ENCODE measurements at places on chromosomes 5 and 9.

GRCh38 chr5:71587766-71588532 is 809 bp downstream of the MCCC2 start:
- DNase-seq: no peak

- no peak for DNase-seq
These were observed 16.6 kb downstream of the ZNF608 start for GRCh38 chr5:124729720-124730359.

DNA sequence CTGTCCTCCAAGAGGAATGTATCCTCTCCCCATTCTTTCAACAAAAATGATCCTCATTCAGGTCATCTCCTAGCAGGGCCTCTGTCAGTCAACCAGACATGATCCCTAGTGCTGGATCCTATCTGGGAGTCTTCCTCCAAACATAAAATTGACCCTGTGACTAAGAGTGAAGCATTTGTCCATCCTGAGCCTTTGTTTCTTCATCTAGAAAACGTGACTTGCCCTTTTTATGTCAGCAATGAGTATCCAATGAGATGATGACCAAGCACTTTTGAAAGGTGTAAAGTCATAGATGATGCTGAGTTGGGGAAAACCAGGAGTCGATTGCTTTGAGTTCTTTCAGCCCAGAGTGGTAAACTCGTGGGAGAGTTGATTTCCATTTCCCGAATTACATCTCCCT is 143.3 kb downstream of the CMYA5 start:
- DNase-seq: no peak

DNA sequence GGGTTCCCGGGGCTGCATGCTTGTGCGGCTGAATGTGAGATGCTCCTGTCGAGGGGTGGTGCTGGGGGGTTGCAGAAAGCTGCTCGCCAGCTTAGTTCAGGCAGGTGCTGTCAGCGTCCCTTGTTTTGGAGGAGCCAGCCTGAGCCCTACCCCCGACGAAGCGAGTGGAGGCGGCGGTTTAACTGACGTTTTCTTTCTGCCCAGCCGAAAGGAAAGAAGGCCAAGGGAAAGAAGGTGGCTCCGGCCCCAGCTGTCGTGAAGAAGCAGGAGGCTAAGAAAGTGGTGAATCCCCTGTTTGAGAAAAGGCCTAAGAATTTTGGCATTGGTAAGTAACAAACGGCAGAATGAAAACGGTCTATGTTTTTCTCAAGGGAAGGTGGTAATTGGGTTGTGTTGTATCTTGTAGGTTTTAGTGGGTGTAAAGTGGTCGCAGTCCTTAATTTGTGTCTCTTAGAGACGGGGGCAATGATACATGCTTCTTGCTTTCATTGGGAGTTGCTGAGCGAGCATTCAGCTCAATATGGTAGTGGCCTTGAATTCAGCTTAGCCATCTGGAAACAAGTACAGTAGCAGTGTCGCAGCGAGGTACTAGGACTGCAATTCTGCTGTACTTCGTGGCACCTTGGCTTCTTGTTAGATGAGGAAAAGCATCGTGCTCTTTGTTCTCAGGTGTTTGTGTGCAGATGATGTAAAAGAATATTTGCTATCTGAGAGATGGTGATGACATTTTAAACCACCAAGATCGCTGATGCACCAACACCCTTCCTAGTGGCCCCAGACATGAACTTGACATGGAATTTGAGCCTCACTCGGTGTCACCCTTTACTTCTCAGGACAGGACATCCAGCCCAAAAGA is 928 bp downstream of the RPL7A start:
- no peak for DNase-seq

- DNase-seq: no peak
These were observed 11.0 kb downstream of the ABLIM3 start for GRCh38 chr5:149152317-149152746.

GRCh38 chr5:180915924-180916323 is 17.0 kb downstream of the BTNL8 start:
- DNase-seq: no peak

DNA sequence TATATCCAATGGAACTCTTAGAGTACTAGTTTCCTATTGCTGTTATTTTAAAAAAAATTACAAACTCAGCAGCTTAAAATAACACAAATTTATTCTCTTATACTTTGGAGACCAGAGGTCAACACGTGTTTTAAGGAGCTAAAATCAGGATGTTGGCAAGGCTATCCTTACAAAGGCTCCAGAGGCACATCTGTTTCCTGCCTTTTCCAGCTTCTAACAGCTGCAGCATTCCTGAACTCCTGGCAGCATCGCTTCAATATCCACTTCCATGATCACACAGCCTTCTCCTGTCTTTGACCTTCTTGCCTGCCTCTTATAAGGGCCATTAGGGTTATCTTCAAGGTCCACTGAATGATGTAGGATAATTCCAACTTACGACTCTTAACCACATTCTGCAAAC is 92.2 kb upstream of the CCNG1 start:
- DNase-seq: no peak

DNA sequence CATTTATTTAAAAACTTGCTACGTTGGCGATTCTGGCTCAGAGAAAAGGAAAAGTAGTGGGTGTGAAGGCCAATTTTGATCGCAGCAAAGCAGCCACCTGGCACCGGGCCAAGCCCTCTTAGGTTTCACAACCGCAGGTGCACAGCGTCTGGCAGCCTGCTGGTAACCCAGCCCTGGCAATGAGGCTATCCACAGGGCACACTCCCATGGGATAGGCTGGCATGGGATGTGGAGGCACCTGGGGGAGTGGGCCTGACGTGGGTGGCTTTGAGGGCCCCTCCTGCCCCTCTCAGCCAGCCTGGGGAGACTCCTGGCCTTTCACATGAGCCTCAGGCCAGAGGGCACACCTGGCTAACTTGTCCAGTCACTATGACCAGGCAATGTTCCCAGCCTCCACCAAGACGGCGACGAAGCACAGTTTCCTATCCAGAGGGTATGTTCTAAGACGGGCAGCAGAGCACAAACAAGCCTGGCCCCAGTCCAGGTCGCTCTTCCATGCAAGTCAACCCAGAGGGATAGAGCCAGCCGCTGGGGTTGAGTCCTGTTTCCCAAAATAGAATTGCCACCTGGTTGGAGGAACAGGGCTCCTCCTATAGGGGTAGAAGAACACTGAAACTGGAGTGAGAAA is 19.0 kb downstream of the CMBL start:
- no peak for DNase-seq

- no peak for DNase-seq
These were observed 15.3 kb downstream of the NFIB start for GRCh38 chr9:14298601-14299022.

DNA sequence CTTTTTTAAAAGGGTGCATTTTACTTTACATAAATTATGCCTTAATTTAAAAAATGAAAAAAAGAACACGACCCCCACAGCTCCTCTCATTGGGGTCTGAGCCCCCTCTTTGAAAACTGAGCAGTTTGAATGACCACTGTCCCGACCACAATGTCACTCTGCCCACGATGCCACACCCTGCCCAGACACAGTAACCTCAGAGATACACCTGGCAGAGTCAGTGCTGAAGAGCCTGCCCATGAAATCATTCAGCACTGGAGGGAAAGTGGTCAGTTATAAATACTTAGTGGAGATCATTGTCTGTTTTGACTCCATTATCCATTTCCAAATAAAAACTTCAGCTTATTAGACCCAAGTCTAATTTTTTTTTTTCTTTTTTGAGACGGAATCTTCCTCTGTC is 49.3 kb downstream of the DNAJC21 start:
- no peak for DNase-seq

GRCh38 chr9:132005899-132006298 is 73.8 kb downstream of the MED27 start:
- no peak for DNase-seq

GRCh38 chr5:77046416-77047073 is 16.3 kb downstream of the AGGF1 start:
- no peak for DNase-seq

GRCh38 chr9:26012797-26013196 is 334.6 kb upstream of the TUSC1 start:
- DNase-seq: no peak

DNA sequence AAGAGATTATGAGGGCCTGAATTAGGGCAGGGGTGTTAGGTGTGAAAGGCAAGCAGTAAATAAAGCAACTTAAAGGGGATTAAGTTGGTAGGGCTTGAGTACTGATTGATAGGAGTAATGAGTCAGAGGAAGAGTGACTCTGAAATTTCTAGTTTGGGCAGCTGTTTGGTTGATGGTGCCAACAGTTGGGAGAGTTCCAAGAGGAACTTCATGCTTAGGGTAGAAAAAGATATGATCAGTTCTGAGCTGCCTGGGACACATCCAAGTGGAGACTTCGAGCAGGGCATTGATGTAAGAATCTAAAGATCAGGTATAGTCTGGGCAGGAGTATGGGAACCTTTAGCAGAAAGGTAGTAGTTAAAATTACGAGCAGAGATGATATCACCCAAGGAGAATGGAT is 10.2 kb downstream of the MAMDC2 start:
- no peak for DNase-seq

GRCh38 chr5:136230176-136230575 is 37.2 kb upstream of the SMIM32 start:
- no peak for DNase-seq

GRCh38 chr5:56569076-56569475 is 246.3 kb upstream of the MAP3K1 start:
- DNase-seq: no peak

DNA sequence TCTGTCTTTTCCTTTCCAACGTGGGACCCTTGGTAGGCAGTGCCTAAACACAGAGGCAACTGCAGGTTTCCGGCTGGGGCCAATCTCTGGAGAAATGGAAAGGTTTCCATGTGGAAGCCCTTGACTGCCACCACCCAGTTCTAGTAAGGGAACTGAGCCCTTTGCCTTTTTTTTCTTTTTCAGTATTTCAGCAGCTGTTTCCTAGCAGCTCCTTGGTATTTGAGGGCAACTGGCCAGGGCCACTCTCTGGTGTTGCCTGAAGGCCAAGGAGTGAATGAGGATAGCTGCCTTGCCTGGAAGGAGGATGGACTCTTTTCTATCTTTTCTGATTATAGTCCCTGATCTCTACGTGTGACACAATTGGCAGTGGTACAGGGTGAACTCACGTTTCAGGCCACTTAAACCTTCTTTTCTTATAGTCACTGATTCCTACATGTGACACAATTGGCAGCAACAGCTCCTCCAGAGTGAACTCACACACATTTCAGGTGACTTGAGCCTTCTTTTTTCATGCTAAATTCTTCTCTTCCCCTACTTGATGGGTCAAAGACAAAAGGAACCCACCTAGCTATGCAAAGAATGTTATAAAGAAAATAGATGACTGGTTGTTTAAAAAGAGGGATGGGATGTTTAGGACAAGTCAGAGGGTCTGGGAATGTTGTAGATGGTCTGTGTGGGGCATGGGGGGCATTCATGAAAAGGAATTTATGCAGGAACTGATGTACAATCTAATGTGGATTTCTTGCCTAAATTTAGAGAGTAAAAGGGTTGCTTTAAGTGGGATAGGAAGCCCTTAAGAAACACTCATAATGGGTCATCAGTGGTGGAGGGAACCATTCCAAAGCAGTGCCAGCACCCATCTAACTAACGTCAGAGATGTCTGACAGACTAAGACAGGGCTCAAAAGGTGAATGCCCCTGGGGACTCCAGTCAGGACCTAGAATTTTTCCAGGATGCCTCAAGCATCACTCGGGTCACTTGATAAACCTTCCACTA is 190.1 kb downstream of the TMEM232 start:
- no peak for DNase-seq

DNA sequence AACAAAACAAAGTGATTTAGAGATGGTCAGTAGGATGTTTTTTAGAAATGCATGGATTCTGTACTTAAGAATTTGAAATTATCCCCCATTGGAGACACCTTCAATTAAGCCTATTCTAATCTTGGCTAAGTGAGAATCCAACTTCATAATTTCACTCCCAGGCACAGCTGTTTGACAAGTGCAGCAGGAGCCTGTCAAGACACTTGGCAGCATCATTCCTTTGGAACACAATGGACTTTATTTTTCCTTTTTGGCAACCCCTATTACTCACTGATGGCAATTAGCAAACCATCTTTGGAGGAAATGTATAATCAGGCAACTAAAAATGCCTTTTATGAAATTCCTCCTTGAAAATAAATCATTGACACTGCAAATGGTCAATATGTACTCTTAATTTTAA is 194.7 kb downstream of the GLIS3 start:
- DNase-seq: no peak

DNA sequence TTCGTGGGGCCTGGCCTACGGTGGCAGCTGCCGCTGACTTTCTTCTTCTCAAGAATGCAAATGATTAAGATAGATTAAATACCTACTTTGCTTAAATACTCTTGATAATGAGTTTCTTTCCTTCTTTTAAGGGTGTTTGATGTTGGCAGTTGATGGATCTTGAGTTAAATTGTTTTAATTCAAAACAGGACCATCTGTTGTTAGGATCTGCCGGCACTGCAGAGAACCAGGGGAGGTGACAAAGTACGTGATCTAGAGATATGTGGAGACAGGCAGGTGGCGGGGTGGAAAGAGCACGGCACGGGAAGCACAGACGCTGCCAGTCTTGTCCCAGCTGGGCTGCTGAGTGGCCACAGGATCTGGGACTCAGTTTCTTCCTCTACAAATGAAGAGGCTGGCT is 37.9 kb downstream of the MED27 start:
- DNase-seq: no peak

DNA sequence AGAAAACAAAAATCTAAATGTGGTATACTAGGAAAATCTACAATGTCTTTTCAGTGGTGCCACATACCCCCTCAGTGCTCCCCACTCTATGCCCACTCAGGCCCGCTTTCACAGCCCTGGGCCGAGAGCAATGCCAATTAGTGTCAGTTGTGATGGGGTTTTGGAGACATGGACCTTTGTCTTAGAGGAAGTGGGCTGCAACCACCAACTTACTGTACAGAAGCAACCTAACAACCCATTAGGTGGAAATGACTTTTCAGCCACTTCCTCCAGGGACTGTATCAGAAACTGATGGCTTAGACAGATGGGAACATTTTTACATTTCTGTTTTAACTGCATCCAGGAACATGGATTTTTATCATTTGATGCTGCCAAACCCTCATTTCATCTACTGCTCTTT is 268.0 kb downstream of the BNC2 start:
- DNase-seq: no peak

GRCh38 chr5:161311965-161312364 is 234.6 kb downstream of the GABRB2 start:
- no peak for DNase-seq

GRCh38 chr5:10801931-10802666 is 41.1 kb upstream of the DAP start:
- DNase-seq: no peak

DNA sequence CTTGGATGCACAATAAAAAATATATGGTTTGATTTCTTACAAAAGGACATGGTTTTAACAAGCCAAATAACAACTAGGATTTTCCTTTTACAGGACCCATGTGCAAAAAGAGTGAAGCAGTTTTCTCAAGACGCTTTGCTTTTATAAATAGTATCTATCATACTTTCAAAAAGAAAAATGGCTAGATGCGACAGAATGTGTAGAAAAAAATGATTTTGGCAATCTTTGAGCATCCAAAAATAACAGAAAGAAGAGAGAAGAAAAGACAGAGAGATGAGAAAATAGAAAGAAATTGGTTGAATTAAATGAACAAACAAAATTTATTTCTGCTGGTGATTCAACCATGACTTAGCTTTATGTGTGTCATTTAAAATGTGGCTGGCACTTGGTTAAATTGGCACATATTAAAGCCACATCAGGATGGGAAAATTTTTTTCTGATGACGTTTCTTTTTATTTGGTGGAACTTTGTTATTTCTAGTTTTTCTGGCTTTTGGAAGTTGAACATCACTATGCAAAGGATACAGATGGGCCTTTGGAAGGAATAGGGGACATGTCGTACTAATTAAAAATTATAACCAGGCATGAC is 35.6 kb upstream of the NREP start:
- no peak for DNase-seq
